ENCODE measurements at places on chromosomes 11 and 22.

GRCh38 chr11:135008001-135008405, 596.0 kb upstream of the B3GAT1 start:
- no peak for DNase-seq

- peak; percentile 87 for DNase-seq
Observed at GRCh38 chr22:31676700-31677099, 14.7 kb upstream of the PISD start.

GRCh38 chr11:79249295-79249993, 191.4 kb downstream of the TENM4 start:
- DNase-seq: no peak

DNA sequence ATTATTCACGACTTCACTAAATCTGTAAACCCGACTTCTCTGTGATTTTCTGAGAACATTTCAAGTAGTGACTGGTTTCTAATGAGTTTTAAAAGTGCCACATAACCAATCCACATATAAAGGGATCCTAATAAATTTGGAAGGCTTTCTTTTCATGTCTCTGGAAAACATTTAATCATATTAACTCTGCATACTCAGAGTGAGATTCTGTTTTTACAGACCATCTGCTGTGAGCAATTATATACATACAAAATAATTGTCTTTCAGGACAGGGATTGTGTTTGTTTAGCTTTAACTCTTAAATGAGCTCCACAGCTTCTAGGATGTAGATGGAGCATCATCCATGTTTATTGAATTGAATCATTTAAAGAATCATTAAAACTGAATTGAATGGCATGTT, 65.1 kb downstream of the PRMT3 start:
- DNase-seq: no peak

DNA sequence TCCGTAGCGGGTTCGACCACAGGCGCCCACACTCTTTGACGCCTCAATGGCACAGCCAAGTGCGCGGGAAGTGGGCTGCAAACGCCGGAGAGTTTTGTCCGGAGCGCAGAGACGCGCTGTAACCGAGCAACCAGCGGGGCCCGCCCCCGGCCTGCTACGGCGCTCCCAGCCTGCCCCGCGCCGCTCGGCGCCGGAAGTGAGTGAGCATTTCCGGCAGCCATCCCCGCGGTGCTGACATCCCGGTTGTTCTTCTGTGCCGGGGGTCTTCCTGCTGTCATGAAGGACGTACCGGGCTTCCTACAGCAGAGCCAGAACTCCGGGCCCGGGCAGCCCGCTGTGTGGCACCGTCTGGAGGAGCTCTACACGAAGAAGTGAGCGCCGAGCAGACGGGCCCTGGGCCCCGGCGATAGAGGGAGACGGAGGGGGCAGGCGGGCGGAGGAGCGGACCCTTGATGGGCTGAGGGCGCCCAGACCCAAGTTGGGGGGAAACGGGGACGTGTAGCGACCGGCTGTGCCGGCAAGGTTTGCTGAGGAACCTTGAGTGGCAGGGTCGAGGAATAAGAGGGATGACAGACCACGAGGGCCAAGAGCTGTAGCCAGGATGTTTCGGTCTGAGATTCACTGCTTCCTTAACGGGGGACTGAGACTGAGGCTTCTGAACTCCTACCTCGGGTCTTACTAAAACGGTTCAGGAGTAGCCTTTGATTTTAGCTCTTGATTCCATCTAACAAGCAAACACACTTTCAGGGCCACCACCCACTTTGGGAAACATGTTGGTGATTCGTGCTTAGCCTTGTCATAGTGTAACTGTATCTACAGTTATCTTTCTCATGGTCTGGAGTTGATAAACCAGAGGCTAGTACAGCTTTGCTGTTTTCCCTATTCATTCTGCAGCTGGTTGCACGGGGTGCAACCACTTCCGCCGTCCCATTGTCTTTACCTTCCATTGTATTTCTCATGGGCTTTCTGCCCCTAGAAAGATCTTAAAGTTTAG, at the start of gene PSMD13:
TSS of gene PSMD13 (plus strand) at position 203 of the 994 bp plus-strand sequence. CDS start at position 277, 74 bp downstream.
- peak; percentile 88 for DNase-seq

DNA sequence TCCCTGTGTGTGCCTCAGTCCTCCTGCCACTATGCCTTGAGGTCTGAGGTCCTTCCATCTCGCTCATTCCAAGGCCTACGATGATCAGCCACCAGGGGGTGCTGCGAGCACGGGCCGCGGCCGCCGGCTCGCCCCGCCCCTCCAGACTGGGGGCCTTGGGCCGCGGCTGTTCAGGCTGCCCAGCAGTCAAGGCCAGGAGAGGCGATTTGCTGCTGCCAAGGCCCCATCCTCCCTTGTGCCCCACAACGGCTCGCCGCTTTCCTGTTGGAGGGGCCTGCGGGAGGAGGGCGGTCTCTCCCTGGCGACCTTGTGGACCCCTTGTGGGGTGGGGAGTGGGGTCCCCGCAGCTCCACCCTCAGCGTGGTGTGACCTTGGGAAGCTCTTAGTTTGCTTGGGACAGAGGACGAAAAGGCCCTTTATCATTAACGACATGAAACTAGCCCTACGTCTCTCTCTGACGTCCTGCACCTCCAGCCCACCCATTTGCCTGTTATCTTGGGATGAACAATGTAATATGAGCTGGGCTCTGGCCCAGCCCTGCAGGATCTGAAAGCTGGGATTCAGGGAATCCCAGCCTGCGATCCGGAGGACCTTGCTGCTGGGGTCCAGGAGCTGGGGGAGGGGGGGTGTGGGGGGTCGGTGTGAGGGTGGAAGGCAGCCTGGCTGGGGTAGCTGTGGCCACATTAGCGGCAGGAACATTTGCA, 5.3 kb upstream of the GALR3 start:
- peak; percentile 74 for DNase-seq

GRCh38 chr11:65488273-65489034, 10.4 kb upstream of the MALAT1 start:
- no peak for DNase-seq

DNA sequence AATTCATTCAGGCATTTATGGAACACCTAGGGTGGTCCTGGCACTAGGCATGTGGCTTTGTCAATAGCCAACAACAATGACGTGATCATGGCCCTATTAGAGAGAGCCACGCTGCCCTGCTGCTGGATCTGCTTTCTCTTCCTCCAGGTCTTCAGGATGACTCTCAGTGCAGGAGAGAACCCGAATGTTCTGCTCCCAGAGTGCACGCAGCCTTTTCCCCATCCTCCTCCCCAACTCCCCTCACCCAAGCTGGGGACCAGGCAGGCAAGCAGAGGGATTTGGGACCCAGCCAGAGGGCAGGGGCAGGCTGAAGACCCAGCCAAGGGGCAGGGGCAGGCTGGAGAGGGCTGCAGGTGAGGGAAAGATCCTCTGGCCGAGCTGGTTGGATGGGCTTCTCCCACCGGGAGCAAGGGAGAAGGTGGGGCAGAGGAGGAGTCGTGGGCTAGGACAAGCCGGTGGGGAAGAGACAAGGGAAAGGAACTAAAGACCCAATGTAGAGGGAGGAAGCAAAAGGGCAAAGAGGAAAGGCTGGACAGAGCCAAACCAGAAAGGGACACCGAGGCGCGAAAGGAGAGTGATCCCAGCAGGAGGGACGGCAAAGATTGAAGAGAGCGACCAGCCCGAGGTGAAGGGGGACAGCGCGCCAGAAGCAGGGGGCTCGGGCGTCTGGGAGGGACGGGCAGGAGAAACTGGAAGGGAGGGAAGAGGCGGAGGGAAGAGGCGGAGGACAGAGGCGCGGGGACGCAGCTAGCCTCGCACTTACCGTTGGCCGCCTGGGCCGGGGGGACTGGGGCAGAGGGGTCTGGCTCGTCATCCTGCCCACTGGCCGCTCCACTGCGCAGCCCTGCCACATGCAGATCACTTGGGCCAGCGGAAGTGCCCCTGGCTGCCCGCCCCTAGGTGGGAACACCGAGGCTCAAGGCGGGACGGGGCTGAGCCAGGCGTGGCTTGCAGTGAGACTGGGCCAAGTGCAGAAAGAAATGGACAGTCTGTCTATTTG, at the start of gene KCTD14:
TSS of gene KCTD14 (minus strand) at position 880 of the 1,000 bp plus-strand sequence. CDS start at position 853, 27 bp downstream.
- no peak for DNase-seq
